CD4-positive, alpha-beta T cell (primary cell): ENCODE measurements at places on chromosomes 11 and 22.
A peak's percentile ranks its signal among the peaks of the same experiment; 100 is the strongest.

GRCh38 chr11:393219-394033, 583 bp upstream of the PKP3 start:
- no peak for DNase-seq

GRCh38 chr11:66247295-66247694, 21.1 kb upstream of the RAB1B start:
- no peak for DNase-seq

DNA sequence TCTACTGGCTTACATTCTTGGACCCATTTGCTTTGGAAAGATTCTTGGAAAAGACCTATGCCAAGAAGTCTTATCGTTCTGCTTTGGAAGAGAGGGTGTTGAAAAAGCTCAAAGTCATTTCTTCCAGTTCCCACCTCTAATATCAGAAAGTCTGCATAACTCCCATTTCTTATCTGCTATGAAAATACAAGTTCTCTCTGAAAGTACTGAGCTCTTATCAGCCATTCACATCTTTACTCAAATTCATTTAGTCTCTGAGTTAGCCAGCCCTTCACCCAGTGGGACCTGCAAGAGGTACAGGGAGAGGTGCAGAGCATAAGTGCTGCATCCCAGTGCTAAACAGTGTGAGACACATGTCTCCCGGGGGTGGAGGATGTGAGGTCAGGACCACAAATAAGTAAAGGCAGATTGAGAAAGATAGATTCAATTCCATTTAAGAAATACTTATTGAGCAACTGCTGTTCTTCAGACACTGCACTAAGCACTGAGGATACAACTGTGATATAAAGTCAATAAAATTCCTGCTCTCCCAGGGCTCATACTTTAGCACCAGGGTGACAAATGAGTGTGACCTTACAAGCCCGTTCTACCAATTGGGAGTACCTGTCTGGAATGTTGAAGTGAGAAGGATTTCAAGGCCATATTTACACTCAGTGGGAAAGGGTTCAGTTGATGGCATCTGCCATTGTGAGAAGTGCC, 76.7 kb downstream of the PISD start:
- DNase-seq: no peak

DNA sequence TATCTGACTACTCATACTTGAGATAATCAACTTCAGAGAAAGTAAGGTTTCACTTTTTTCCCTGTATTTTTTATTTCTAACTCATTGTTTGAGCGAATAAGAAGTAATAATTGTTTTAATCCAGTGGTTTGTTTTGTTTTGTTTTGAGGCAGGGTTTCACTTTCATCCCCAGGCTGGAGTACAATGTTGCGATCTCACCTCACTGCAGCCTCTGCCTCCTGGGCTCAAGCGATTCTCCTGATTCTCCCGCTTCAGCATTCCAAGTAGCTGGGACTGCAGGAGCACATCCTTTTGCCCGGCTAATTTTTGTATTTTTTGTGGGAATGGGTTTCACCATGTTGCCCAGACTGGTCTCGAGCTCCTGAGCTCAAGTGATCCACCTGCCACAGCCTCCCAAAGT, 8.6 kb downstream of the GTF2H1 start:
- DNase-seq: no peak

DNA sequence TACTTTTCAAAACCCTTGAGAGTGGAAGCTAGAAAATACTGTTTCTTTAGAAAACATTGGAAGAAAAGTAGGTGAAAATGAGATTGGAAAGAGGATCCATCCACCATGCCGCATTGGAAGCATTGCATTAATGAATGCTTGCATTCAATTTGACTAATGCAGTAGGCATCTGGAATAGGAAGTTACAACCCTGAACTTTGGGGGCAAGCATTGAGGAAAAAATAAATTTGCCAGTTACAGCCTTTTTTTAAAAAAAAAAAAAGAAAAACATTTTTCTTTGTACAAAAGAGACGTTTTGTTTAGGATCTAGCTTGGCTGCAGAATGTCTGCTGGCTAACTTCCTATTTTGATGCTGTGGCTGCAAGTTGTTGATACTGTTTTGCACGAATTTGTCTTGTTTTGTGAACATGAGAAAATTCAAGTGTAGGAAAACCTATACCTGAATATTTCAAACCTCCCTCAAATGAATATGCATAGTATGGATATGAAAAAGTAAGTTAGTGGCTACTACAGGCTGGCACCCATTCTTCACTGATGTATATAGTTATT, 28.1 kb downstream of the RTN3 start:
- DNase-seq: no peak

- no peak for DNase-seq
These were observed 3.8 kb upstream of the CNIH2 start for GRCh38 chr11:66274219-66274618.

- peak; percentile 94 for DNase-seq
These were observed 2.8 kb upstream of the CDKN1C start for GRCh38 chr11:2888266-2888968.

DNA sequence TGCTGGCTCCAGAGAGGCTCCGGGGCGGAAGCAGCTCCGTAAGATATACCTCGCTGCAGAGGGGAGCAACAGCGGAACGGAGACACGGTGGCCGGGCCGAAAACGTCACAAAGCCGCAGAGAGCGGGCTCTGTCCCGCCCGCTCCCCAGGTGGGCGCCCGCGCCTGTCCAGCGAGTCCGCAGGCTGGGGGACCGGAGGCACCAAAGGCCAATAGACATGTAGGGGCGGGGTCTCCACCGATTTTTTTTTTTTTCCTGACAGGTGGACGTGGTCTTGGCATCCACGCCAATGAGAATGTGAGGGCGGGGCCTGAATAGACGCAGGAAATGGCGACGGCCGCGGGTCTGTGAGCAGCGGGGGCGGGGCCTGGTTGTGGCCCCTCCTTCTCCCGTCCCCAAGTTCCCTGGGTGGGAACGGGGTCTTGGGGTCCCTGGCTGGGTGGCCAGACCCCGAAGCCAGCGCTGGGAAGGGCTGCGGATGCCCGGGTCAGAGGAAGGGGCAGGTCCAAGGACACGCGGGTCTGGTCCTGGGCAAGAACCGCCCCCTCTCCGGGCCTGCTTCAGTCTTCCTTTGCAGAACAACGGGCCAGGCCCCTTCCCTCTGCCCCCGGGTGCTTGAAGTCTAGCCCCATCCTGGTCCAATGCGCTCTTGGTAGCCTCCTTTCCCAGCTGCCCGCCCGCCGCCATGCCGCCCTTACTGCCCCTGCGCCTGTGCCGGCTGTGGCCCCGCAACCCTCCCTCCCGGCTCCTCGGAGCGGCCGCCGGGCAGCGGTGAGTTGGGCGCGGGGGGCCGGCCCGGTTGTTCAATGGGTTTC, at the start of gene DNAJC4:
Gene DNAJC4 (plus strand): TSS at position 378 of the 814 bp plus-strand sequence. CDS start 307 bp downstream, at position 685.
- DNase-seq: peak; percentile 91

GRCh38 chr22:36727110-36727509, 23.6 kb upstream of the CACNG2 start:
- no peak for DNase-seq

DNA sequence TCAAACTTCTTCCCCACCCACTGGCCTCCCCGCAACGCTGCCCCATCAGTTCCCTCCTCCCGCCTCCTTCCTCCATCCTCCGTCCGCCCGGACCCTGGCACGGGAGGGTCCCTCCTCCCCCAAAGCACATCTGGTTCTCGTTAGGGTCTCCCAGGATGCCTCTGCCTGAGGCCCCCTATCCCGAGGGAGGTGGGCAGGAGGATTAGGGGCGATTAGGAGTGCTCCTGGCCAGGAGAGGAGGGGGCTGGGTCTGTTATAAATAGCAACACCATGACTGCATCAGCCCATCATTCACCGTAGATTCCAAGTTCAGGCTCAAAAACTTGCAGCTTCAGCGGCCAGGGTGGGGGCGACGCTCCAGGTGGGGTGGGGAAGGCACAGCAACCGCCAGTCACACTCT, 10.4 kb downstream of the MYRF start:
- no peak for DNase-seq

GRCh38 chr11:15195454-15196200, 80.9 kb downstream of the INSC start:
- DNase-seq: no peak

- no peak for DNase-seq
These were observed 179.6 kb upstream of the PDGFD start for GRCh38 chr11:104343578-104343977.

GRCh38 chr11:79578116-79578515, 137.3 kb upstream of the TENM4 start:
- DNase-seq: no peak

DNA sequence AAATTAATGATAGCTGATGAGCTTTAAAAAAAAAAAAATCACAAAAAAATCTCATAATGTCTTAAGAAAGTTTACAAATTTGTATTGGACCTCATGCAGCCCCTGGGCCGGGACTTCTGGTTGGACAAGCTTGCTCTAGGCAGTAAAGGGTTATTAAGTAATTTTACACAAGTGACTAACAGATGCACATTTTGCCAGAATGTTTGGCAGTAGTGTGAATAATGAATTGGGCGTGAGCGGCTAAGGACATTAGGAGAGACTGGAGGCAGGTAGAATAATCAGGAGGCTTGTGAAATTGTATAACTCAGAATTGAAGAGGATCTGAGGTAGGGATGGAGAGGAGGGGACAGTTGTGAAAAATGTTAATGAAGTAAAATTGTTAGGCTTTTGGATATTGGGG, 77.4 kb downstream of the HIPK3 start:
- no peak for DNase-seq

DNA sequence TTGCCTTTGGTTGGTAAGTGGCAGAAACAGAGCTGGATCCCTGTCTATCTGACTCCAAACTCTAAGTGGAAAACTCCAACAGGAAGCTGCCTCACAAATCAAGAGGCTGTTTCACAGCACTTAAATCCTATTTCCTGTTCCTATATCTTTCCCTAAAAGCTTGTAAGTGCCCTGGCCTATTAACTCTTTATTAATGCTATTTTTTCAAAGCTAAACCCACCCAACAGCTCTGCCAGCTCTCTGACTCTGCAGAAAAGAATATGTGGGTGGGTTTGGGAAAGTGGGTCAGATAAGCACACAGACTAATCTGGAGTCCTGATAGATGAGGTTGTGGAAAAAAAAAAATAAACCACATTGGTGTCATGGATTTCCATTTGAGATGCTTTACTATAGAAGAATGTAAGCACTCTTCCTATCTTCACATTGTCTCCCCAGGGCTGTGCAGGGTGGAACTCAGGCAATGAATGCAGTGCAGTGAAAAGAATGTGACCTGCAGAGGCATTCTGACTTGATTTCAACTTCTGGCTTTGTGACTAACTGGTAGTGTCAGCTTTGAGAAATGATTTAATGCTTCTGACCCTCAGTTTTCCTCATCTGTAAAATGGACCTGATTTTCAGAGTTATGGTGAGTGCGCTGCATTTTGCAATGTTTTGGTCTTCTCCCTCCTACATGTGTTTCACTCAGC, 125.6 kb downstream of the AASDHPPT start:
- no peak for DNase-seq

- DNase-seq: no peak
These were observed 680.3 kb downstream of the NTM start for GRCh38 chr11:132050577-132051165.

DNA sequence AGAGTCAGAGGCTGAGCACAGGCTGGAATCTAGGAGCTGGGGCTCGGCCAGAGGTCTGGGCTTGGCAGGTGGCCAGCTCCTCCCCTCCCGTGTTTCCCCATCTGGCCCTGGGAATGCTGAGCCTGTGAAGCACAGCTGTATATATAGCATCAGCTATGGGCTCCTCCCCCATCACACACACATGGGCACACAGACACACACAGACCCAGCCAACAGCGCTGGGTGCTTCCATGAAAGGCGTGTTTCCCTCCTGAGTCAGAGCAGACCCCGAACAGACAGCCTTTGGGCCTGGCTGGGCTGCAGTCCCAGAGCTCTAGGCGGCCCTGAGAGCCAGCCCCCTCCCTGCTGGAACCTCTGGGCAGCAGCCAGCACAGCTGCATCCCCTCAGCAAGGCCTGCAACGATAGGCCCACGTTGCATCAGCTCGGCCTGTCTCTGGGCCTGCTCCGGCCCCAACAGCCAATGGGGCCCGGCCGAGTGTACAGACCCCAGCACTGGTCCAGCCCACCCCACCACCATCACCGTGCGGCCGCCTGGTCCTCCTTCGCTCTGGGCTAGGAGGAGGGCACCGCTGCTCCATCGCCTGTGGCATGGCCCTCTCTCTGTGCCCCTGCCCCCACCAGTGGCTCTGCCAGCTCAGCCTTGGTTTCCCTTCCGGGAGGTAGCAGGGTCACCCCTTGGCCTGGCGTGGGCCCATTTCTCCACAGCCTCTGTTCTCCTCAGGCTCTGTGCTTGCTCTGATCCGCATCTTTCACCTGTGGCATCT, 7.6 kb upstream of the SERPINH1 start:
- no peak for DNase-seq

- no peak for DNase-seq
These were observed 24.6 kb downstream of the ATG16L2 start for GRCh38 chr11:72838691-72839305.

DNA sequence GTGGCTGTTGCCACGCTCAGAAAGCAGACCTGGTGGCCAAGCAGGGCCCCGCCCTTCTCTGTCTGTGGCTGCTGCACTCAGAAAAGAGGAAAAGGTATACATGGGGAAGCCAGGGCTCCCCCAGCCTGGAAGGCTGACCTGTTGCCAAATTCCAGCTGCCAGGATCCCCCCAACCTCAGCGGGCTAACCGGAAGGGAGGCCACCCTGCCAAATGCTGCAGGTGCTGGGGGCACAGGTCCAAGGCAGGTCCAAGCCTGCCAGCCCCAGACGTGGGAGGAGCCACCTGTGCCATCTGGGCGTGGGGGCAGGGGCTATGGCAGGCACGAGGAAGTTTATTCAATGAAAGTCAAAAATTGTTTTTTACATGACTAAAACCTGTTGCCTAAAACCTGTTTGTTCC, 2.6 kb downstream of the NPTXR start:
- DNase-seq: no peak
